ENCODE measurements at places on chromosomes 13 and 19. TPM values are rescaled to one million over a fixed set of nuclear protein-coding genes. Genes with fewer than 3 reads are reported as not detected.

Gene LILRA5
- not detected for total RNA-seq

Gene SSC5D
- total RNA-seq, result 0.23 TPM

Gene NCAN
- not detected for total RNA-seq

Gene FREM2
- total RNA-seq, result 0.46 TPM

Gene ZNF30
- 3.7 TPM for total RNA-seq

Gene VSTM1
- not detected for total RNA-seq

Gene COX7A1
- total RNA-seq, result not detected

Gene SAFB2
- total RNA-seq, result 19.1 TPM

Gene POSTN
- total RNA-seq, result 1.5 TPM

Measured in H4 (cell line).